ENCODE measurements at places on chromosomes 7 and 10.

GRCh38 chr10:27150261-27150660 is 3.9 kb downstream of the YME1L1 start:
- DNase-seq, result no peak

DNA sequence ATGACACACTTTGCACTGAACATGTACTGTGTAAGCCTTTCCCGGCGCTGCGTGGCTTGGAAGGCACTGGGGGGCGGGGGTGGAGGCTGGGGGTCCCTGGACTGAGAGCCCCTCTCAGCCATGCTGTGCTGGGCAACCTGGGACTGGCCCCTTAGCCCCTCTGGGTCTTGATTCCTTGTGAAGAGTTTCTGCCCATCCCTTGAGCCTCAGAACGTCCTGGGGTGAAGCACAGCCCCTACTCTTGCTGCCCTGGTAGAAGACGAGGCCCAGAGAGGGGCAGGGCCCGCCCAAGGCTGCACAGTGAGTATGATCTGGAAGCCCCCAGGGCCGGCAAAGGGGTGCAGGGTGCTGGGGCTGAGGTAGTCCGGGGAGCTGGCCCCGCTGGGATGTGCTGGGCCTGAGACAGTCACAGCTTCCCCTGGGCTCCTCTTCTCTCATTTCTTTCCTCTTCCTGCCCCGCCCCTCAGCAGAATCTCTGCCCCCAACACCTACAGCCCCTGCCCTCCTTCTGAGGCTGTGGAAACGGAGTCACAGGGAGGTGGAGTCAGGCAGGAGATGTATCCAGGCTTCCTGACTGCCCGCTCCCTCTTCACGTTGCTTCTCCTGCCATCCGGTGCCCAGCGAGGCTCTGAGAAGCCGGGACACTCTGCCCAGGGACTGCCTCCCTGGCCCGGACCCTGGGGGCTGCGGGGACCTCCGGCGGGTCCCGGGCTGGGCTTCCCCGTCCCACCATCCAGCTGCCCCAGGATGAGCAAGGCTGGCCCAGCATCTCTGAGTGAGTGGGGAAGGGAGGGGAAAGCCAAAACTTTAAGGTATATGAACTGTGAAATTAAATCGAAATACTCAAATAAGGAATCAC is 60.5 kb downstream of the UNCX start:
- DNase-seq, result no peak

GRCh38 chr10:105949721-105950120 is 1214.8 kb downstream of the SORCS1 start:
- DNase-seq, result no peak

GRCh38 chr7:85178531-85179298 is 8.1 kb downstream of the SEMA3D start:
- DNase-seq, result no peak

- no peak for DNase-seq
Measured at GRCh38 chr7:51351661-51352060, 35.1 kb upstream of the COBL start.

GRCh38 chr7:2106924-2107323 is 125.8 kb downstream of the MAD1L1 start:
- no peak for DNase-seq

GRCh38 chr7:25894902-25895791 is 256.9 kb upstream of the NFE2L3 start:
- peak; percentile 72 for DNase-seq

DNA sequence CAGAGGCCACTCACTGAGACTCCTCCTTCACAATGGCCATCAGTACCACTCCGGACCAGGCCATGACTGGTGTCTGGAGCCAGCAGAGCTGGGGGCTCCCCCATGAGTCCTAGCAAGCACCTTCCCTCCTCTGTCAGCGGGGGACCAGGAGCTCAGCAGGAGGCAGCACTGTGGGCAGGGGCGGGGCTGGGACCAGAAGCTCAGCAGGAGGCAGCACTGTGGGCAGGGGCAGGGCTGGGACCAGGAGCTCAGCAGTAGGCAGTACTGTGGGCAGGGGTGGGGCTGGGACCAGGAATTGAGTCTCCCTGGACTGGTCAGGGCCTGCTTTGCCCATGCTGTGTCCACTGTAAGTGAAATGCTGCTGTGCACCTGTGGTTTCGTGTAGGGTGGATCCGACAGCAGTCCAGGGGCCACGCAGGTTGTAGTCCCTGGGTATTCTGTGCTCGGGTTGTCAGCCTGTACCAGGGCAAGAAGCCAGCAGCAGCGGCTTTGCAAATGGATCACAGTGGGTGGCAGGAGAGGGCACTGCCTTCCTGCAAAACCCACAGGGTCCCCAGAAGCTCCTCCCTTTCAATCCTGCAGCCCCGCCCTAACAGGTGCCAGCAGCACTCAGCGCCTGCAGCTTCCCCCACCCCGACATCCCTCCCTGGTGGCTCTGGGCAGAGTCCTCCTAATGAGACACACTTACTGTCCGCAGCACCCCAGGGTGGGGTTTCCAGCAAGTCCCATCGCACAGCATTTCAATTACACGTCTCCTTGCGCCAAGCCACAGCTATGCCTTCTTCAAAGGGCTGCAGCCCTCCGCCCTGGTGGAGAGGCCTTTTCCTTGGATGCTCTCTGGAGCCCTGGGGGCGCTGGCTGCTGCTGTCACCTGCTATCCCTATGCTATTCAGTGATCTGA is 220.5 kb downstream of the TCERG1L start:
- no peak for DNase-seq
